Skeletal muscle cell (primary cell): ENCODE measurements at places on chromosomes 1 and 21.

DNA sequence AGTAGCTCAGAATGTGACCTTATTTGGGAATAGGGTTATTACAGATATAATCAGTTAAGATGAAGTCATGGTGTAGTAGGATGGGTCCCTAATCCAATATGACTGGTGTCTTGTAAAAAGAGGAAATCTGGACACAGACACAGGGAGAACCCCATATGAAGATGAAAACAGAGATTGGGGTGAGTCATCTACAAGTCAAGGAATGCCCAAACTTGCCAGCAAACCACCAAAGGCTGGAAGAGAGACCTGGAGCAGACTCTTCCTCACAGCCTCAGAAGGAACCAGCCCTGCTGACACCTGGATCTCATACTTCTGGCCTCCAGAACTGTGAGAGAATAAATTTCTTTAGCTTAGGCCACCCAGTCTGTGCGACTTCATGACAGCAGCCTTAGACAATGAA lies 29.9 kb downstream of the KRTAP19-8 start:
- DNase-seq: no peak

DNA sequence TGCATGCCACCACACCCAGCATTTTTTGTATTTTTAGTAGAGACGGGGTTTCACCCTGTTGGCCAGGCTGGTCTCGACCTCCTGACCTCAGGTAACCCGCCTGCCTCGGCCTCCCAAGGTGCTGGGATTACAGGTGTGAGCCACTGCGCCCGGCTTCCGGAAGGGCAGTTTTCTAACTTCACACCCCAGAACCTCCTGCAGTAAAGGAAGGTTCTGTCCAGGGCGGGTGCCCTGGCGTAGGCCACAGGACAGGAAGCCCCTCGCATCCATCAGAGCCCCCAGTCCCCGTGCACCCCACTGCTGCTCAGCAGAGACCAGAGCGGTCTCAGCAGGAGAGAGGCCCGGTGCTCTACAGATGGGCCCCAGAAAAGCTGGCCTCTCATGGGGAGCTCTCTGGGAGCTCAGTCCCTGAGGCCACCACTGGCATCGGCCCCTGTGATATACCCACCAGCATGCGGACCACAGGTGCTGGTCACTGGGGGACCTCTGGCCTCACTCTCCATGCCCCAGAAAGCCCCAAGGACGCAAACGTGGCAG lies 4.1 kb upstream of the DNMT3L start:
- DNase-seq: no peak

- no peak for DNase-seq
Observed at GRCh38 chr1:151992303-151993083, 1.2 kb downstream of the S100A10 start.

DNA sequence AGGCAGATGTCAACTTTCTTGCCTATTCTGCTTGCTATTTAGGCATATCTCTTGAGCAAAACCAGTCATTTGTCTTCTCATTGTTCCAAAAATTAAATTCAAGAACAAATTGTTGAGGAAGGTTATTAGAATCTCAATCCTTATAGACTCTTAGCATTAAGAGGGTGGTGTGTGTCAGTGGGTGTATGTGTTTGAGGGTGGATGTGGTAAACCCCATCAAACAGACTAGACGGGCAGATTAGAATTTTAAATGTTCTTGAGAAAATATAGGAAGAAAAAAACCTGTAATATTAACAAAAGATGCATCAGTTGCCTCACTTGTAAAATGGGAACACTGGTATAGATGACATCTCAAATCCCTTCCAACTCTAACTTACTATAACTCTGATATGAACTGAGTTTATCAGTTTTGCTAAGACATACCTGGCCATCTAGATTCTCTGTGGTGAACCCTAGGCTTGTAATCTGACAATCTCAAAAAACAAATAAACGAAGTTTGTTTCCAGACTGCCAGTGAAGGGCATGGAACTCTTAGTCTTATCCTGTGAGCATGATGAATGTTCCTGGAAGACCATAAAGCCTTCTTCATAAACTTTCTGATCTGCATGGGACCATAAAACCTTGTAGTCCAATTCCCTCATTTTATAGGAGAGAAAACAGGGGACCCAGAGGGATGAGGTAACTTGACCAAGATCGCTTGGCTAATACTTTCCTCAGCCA lies 176.3 kb upstream of the SGIP1 start:
- DNase-seq: no peak

DNA sequence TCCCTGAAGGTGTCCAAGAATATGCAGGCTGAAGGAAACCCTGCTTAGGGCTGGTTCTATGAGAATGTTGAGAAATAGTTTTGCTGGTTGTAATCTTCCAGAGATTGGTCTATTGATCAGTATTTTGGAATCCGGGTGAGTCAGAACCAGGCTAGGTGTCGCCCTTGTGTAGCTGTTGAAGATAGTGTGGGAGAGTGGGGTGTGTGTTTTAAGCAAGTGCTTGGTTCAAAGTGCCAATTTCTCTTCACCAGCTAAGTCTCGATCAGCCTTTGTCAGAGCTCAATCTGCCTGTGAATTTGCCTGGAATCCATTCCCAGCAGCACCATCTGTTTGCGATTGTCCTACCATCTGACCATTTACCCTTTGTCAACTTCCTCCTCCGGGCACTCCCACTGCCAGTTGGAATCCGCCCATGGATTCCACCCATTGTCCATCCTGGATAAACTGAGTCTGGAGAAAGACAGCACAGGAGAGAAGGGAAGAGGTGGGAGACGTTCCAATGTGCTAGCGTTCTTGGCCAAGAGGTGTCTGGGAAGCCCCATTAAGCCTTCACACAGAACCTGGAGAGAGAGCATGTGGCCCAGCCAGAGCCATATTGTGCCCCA lies 59.4 kb upstream of the CYP2J2 start:
- DNase-seq: no peak

DNA sequence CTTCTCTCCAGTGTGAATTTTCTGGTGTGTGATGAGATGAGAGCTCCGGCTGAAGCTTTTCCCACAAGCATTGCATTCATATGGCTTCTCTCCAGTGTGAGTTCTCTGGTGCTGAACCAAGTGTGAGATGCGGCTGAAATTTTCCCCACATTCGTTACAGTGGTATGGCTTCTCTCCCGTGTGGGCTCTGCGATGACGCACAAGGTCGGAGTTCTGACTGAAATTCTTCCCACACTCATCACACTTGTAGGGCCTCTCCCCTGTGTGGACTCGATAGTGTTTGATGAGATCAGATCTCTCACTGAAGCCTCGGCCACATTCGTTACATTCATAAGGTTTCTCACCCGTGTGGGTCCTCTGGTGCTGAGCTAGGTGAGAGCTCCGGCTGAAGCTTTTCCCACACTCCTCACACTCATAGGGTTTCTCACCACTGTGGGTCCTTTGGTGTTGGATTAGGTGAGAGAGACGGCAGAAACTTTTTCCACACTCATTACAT lies 7.4 kb downstream of the ZNF436 start:
- DNase-seq: no peak

GRCh38 chr1:6957341-6957740 lies 172.1 kb downstream of the CAMTA1 start:
- DNase-seq: no peak

- no peak for DNase-seq
Observed at GRCh38 chr1:209706622-209707021, 2.0 kb downstream of the HSD11B1 start.

DNA sequence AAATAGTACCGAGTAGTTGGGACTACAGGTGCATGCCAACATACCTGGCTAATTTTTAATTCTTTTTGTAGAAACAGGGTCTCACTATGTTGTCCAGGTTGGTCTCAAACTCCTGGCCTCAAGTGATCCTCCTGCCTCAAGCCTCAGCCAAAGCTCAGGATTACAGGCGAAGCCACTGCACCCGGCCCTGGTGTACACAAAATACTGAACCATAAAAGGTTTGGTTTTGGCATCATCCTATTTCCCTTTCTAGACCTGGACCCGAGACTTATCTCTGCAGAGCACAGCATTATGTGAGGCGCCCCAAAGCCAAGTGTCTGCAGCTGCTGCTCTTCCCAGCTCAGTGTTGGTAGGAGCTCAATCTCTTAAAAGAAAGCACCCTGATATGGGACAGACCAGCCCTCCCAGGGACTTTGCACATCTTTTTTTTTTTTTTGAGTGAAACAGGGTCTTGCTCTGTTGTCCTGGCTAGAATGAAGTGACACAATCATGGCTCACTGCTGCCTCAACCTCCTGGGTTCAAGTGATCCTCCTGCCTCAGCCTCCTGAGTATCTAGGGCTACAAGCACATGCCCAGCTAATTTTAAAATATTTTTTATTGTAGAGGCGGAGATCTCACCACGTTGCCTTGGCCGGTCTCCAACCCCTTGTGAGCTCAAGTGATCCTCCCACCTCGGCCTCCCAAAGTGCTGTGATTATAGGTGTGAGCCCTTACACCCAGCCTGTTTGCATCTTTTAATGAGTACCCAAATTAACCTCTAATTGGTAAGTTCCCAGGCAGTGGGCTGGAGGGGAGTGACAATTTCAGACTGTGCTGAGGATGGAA lies 20.4 kb downstream of the TEX35 start:
- DNase-seq: no peak
